ENCODE measurements at places on chromosomes 7 and 10. TPM values are rescaled to one million over a fixed set of nuclear protein-coding genes. Genes with fewer than 3 reads are reported as not detected.

GRCh38 chr7:119964788-119965542 lies 308.0 kb upstream of the KCND2 start:
- H3K4me1 ChIP-seq: no peaks in the 10 kb centered on the region
- H3K27ac ChIP-seq: no peak overlapping the region
- DNase-seq: no peak
- H3K36me3 ChIP-seq: no peaks in the 10 kb centered on the region
- H3K27me3 ChIP-seq: no peaks in the 10 kb centered on the region

DNA sequence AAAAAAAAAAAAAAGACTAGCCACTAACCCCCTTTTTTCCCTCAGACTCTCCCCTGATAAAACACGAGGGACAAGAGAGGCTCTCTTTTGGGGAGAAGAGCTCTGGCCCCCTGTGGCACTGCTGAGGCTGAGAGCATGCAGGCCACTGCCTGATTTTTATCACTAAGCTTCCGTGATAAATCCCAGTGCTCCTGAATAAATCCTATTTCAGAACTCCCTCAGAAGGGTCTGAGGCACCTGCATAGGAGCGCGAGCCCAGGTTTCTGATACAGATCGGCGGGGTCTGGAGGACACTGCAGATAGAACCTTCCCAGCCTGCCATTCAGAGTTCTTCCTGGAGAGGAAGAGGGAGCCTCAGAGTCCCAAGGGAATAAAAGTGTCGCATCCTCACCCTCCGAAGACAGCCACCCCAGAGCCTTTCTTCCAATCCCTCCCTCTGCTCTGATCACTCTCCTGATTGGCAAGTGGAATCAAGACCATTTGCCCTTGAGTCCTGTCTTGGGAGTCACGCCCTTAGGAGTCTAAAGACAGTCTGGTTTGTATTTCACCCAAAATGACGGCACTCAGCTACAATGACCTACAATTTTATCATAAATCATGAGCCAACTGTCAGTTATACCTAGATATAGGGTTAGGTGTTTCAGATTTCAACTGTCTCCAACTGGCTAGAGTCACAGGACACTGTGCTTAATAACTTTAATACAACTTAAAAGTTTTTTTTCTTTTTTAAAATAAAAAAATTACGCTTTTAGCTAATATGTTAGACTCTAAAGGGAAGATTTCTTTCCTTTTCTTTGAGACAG lies 153.5 kb downstream of the RNF216 start:
- H3K4me3 ChIP-seq: no peak overlapping the region
- no peaks in the 10 kb centered on the region for H3K27me3 ChIP-seq
- H3K27ac ChIP-seq: no peak overlapping the region
- DNase-seq: no peak
- H3K4me1 ChIP-seq: no peaks in the 10 kb centered on the region

DNA sequence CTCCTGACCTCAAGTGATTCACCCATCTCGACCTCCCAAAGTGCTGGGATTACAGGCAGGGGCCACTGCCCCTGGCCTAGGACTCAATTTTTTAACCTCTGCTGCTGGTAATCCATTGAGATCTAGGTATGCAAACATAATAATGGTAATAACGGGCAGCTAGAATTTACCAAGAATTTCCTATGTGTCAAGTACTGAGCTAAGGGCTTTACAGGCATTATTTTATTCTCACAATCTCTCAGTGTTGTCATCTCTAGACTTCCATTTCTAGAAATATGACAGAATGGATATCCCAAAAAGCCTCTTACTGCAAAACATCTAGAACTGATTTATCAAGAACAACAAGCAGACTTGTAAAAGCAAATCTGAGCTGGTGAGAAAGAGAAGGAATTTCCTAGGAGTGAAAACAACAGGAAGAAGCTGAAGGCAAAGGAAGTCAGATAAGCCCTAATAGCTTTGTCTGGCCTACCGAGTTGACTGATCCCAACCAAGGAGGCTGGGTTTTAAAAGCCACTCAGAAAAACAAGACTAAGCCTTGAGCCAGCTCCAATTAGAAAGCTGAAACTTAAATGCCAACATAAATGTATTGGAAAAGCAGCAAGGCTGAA lies 70.6 kb downstream of the CCDC71L start:
- H3K27me3 ChIP-seq: no peaks in the 10 kb centered on the region
- no peaks in the 10 kb centered on the region for H3K36me3 ChIP-seq
- peak overlapping the region; percentile 42 for H3K27ac ChIP-seq
- no peaks in the 10 kb centered on the region for H3K4me1 ChIP-seq
- H3K4me3 ChIP-seq: no peak overlapping the region
- DNase-seq: no peak

DNA sequence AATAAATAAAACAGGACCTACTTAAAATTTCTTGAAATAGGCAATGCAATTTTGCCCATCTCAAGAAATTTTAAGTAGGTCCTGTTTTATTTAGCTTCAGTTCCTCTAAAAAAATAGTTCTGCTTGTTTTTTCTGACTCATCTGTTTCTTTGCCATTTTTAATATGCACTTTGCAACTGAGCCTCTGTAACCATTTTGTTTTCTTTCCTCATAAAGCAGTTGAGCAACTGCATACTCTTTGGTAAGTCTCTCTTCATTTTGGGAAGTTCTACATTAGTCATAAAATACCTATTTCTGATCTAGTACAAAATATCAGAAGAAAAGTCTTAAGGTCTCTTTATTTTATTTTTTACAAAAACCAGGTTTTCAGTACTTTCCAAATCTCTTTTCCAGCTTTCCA lies 18.0 kb downstream of the TAS2R40 start:
- DNase-seq: no peak
- H3K4me1 ChIP-seq: peaks cover 7% of the 10 kb centered on the region
- H3K36me3 ChIP-seq: no peaks in the 10 kb centered on the region
- no peaks in the 10 kb centered on the region for H3K27me3 ChIP-seq

DNA sequence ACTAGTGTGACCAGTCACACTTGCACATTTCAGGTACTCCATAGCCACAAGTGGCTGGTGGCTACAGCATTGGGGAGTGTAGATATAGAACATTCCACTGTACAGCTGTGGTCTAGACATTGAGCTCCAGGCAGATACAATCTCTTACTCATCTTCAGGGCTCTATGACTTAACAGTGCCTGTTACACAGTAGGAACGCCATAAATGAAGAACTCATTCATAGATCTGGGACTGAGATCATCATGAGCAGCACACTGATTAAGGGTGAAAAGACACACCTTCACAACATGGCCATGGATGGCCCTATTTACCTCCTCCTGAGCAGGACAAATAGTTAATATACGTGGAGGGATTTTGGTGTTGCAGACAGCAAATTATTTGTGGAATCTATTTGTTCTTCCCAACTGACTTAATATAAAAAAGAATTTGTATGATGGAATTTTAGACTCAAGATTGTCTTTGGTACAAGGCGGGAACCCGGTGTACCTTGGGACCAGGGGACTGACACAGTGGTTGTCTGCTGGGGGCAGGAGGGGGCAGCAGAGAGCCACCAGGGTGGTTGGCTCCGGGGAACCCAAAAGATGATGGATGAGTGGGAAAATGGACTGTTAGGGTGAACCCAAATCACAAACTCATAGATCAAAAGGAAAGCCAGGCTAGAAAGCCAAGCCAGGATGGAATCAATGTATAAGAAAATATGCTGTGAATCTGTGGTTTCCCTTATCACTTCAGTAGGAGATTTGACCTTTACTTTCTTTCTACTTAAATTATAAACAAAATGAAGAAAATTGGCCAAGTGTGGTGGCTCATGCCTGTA lies 24.3 kb upstream of the CPA2 start:
- no peak overlapping the region for H3K27ac ChIP-seq
- no peaks in the 10 kb centered on the region for H3K27me3 ChIP-seq
- DNase-seq: peak; percentile 47
- H3K36me3 ChIP-seq: no peaks in the 10 kb centered on the region
- H3K4me1 ChIP-seq: no peaks in the 10 kb centered on the region
- no peak overlapping the region for H3K4me3 ChIP-seq

LOXL4 gene
- total RNA-seq: 3.9 TPM

GRCh38 chr7:35384761-35385700 lies 131.1 kb upstream of the TBX20 start:
- no peaks in the 10 kb centered on the region for H3K4me1 ChIP-seq
- DNase-seq: no peak
- H3K4me3 ChIP-seq: no peak overlapping the region
- H3K27me3 ChIP-seq: no peaks in the 10 kb centered on the region
- no peaks in the 10 kb centered on the region for H3K36me3 ChIP-seq

ANKRD22 gene
- not detected for total RNA-seq

DNA sequence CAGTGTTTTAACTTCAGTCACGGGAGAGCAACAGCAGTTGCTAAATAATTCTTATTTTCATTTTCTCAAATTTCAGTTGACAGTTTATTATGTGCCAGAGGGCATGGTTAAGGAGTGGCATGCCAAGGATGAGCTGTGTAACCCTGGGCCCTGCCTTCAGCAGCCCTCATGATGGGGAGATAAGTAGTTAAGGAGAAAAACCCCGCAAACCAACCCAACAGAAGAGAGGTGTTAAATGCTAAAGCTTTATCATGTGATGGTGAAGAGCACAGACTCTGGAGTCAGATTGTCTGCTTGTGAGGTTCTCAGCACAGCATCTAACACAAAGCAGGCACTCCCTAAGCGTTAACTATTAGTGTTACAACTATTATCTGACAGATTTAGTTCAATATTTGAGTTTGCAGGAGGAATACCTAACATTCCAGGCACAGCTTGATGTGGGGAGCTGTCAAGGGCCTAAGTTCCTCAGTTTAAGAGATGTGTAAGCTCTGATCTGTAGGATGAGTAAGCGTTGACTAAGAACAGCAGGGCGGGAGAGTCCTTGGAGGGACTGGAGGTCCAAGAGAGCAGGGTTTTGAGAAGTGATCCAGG lies 29.6 kb downstream of the STAM start:
- H3K36me3 ChIP-seq: no peaks in the 10 kb centered on the region
- H3K4me3 ChIP-seq: no peak overlapping the region

DNA sequence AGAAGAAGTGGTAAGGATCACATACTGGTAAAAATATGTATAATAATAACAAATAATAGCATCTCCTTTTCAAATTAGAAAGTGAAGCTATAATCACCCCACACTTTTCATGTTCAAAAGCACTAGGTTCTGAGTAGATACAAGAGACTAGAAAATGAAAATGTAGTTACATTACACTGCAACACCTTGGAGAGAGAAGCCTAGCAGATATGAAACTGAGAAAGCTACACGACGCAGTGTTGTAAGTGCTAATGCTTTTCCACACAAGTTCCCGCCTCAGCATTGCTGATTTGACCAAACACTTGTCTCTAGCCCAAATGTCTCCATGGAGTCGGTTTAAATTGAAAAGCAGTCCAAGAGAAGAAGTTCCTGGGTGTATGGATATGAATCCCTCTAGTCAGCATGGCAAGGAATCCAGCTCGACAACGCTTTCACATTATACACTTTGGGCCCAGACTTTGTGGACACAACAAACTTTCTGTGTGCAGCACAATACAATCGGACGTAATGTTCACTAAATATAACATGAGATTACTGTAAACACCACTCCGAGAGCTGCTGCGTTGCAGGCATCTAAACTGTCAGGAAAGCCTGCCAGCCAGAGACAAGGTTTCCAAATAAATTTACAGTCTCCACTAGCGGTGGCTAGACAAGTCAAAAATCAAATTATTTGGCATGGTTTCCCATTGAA lies 1.7 kb downstream of the PDE1C start:
- H3K4me1 ChIP-seq: peaks cover 16% of the 10 kb centered on the region
- peak overlapping the region; percentile 86 for H3K27ac ChIP-seq
- peak overlapping the region; percentile 23 for H3K4me3 ChIP-seq
- H3K27me3 ChIP-seq: no peaks in the 10 kb centered on the region
- no peak for DNase-seq

DNA sequence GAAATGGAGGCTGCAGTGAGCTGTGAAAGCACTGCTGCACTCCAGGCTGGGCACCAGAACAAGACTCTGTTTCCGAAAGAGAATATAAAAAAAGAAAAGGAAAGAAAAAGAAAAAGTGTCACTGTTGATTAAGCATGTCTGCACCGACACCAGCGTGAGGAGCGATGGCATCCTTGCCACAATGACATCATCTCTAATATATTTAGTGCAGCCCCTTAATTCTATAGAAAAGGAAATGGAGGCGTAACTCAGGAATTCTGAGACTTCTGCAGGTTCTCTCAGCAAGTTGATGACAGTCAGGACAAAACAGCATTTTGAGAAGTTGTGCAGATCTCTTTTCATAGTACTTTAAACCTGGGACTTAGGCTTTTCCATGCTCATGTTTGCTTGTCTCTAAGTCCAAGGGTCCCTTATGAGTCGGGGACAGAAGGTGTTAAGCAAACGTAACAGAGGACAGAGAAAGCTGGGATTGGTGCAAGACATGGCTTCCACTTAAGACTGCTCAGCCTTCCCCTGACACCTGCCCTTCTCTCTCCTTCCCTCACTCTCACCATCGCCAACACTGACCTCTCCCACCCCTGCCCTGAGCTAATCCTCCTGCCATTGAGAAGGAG lies 16.9 kb upstream of the ANKRD1 start:
- peaks cover 2% of the 10 kb centered on the region for H3K4me1 ChIP-seq
- DNase-seq: no peak
- H3K27ac ChIP-seq: no peak overlapping the region
- no peaks in the 10 kb centered on the region for H3K36me3 ChIP-seq
- no peak overlapping the region for H3K4me3 ChIP-seq

GRCh38 chr10:4316161-4316810 lies 509.7 kb upstream of the AKR1E2 start:
- H3K4me3 ChIP-seq: no peak overlapping the region
- no peaks in the 10 kb centered on the region for H3K36me3 ChIP-seq
- DNase-seq: no peak
- no peak overlapping the region for H3K27ac ChIP-seq
- H3K27me3 ChIP-seq: no peaks in the 10 kb centered on the region

DNA sequence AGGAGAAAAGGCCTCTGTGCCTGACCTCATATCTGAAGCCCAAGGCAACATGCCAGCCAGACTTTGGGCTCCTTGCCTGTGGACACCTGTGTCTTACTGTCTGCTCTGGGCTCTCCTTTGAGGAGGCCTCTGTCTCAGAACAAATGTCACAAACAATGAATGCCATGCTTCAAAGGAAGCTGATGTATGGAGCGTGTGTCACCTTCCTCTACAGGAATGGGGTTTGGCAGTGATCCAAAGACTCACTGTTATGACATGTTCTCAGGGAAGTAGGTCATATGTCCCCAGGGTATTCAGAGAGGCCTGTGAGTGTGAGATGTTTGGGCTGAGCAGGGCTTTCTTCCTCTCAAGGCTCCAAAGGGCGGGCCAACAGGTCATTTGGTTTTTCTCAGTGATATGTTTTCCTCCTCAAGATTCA lies 38.4 kb downstream of the PTPRE start:
- no peaks in the 10 kb centered on the region for H3K27me3 ChIP-seq
- no peak overlapping the region for H3K27ac ChIP-seq
- peaks cover 21% of the 10 kb centered on the region for H3K4me1 ChIP-seq
- no peak overlapping the region for H3K4me3 ChIP-seq
- DNase-seq: no peak

PSMC2 gene
- 96.2 TPM for total RNA-seq
